K562 (cell line): ENCODE measurements at places on chromosomes 5 and 9.

DNA sequence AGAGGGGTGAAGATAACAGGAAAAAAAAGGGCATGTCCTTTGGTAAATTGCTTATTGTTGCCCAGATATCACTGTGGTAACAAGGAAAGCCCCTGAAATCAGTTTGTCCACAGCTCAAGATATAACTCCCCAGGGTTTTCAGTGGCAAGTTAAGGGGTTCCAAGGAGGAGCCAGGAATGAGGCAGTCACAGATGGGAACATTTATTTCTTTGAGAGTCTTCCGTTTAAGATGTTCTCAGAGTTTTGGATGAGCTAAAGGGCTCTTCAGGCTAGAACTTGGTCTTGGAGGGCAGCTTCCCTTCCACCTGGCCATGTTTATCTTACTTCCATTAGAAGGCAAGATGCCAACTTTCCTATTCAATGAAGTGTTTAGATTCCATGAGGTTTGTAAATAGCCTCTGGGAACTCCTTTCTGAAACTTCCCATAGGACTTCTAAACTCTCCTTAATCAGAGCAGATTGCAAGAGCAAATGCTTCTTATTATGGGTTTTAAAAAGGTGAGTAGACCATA, 277.6 kb upstream of the TNC start:
- no peak for DNase-seq

DNA sequence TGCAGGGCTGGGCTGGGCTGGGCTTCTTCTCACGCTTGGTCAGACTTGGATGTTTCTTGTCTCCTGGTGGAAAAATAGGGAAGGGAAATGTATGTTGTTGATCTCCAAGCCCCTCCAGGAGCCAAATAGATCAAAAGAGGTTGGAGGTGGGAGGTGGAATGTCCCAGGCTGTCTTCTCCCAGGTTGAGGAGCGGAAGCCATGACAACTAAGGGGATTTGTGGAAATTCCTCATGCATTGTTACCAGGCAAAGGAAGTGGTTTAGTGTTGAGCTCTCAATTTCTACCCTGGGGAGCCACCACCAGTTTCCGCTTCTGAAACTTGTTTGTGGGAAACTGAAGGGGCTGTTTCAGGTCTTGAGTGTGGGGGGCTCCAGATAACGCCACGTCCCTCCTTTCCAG, 79.0 kb downstream of the SPRY4 start:
- DNase-seq: no peak

GRCh38 chr5:41093803-41094202, 22.7 kb upstream of the MROH2B start:
- DNase-seq: no peak

DNA sequence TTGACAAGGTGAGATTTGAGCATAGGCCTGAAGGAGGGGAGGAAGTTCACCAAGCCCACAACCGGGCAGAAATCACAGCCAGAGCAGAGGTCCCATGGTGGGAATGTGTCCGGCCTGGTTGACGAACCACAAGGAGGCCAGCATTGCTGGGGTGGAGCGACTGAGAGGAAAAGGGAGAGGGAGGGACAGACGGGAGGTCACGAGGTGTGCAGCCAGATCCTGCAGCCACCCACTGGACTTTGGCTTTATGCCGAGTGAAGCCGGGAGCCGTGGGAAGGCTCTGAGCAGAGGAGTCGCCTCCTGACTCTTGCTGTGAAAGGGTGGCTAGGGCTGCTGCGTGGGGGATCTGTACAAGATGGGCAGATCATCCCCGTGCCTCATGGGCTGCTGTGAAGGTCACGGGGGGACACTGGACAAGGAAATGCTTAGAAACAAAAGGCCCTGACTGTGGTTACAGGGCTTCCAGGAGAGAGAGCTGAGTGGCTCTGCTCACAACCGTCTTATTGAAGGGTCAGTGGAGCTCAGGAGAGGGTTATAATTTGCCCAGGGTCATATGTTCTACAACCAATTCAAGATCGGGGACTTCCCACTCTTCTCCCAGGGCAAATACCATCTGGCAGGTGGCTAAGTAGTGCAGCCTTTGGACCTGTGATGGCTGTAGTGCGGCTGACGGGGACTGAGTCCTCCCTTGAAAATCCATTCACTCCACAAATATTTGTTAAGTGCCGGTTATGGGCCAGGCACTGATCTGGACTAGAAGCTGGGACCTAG, 15.6 kb upstream of the CD74 start:
- DNase-seq: peak; percentile 59

GRCh38 chr5:141558150-141558549, 60.6 kb downstream of the DIAPH1 start:
- no peak for DNase-seq

DNA sequence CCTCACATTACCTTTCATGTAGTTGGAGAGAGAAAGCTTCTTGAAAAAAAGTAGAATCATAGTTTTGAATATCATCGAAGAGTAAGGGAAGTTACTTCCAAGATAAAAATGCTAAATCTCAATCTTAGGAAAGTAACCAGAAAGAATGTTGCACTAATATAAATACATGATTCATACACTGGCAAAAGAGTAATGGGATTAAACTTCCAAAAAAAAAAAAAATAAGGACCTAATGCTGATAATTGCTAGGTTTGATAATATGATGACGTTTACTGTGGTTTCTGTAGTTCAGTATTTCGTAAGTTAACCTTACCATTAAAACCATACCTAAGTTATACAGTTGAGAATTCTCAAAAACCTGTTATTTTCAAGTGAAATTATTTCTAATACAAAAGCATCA, 573.8 kb upstream of the CDH9 start:
- DNase-seq: no peak

GRCh38 chr5:139458580-139459407, 3.7 kb downstream of the ECSCR start:
- DNase-seq: no peak

DNA sequence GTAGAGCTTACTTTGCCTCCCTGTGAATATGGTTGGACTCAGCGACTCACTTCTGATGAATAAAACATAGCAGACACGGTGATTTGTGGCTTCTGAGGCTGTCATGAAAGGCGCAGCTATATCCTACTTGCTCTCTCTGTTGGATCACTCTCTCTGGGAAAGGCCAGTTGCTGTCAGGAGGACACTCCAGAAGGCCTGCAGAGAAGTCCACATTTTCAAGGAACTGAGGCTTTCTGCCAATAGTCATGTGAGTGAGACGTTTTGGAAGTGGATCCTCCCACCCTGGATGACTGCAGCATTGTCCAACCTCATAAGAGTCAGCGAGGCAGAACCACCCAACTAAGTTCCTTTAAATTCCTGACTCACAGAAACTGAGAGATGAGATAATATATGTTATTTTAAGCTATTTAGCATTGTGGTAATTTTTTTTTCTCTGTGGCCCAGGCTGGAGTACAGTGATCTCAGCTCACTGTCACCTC, 156.0 kb upstream of the MAST4 start:
- DNase-seq: no peak

DNA sequence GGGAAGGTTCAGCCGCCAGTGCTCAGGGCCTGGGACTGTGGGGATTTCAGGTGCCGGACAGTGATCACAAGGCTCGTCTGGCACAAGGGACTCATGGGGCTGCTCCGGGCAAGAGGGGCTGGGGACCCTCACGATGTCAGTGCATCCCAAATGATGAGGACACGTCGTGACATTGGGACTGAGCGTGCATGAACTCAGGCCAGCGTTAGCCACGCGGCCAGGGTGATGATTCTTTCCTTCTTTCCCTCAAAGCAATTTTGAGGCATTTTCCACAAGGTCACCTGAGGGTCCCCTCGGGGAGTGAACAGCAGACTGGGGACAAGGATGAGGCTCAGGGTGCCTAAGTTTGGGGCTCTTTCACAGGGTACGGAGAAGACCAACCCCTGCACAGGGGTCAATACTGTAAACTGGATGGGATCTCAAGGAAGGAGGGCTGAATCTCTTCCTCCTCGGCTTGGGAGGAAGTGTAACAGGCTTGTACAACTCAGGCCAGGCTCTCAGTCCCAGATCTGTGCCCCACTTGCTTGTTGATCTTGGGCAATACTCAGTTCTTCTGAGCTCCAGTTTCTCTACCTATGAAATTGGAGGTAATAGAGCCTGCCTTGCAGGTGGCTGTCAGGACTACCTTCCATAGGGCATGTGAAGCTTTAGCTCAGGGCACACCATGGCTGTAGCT, 78.5 kb downstream of the PRRT1B start:
- no peak for DNase-seq

DNA sequence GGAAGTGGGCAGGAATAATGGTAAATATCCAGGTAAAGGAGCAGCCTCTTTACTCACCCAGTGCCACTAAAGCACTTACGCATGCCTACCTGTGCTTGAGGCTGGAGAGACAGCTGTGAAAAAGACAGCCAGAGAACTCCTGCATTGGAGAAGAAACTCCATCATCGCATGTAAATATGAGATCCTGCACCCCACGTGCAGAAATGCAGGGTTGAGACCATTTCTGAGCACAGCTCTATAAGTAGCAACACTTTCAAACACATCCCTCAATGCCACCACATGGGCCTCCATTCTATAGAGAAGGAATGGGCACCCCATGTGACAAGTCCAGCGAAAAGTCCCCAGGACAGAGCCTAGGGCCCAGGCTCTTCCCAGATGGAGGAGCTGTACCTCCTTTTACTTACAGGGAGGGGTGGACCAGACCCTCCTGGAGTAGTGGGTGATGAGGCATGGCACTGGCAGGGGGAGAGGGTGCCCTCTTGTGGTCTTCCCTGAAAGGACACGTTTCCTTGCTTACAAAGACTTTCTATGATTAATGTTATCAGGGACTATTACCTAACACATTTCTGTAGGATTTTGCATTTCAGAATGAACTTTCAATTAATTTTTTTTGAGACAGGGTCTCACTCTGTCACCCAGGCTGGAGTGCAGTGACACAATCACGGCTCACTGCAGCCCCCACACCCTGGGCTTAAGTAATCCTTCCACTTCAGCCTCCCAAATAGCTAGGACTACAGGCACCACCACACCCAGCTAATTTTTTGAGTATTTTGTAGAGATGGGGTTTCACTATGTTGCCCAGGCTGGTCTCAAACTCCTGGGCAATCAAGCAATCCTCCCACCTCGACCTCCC, 55.3 kb upstream of the IL17B start:
- peak; percentile 76 for DNase-seq

- DNase-seq: peak; percentile 23
Measured at GRCh38 chr5:103475629-103476240, 86.9 kb downstream of the NUDT12 start.

DNA sequence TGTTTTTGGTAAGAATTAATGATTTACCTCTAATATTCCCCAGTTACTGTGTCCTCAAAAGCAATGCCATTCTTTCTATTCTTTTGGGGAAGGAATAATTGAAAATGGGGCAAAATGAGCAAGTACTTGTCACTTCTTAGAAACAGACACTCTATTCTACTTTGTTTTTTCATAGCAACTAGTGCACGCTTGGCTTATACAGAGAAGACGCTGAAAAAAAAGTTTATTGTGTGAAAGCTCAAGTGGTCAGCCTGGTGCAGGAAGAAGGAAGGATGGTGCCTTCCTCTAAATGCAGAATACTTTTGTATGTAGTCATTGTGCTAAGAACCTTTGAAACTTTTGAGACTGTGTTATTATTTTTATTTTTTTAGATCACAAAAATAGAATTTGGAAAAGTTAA, 29.6 kb downstream of the ANKDD1B start:
- no peak for DNase-seq

- no peak for DNase-seq
Measured at GRCh38 chr9:78905387-78905786, 608.5 kb downstream of the PSAT1 start.

GRCh38 chr9:38641985-38642864, 21.8 kb upstream of the ANKRD18A start:
- DNase-seq: peak; percentile 9

DNA sequence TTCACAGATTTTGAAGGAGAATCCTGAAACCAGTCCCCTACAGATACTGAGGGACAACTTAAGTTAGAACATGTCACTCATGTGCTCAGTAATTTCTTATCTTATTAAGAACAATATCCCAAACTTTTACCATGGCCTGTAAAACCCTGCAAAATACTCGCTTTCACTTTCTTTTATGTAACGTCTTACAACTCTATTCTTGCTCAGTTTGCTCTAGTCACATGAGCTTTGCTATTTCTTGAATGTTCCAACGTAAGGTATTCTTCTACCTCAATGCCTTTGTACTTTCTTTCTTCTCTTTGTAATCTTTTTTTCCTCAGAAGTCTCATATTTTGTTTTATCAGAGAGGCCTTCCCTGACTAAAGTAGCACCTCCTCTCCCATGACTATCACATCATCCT, 14.1 kb downstream of the TMEM38B start:
- no peak for DNase-seq

DNA sequence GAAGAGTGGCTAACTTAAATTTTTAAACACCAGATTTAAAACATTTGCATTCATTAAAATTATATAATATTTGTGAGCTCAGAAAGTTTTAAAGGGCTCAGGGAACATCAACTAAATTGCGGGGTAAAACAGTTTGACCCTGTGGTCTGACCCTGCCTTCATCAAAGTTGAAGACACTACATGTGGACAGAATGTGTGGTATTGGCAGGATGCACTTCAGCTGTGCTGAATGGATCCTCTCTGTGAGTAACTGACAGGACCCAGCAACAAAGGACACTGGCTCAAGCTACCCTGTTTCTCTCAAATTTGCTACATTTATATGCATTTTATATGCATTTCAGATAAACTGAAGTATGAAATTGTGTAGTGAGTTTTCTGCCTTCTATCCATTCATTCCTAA, 288.5 kb downstream of the ZNF608 start:
- DNase-seq: no peak

- no peak for DNase-seq
Measured at GRCh38 chr5:112316731-112317130, 102.3 kb downstream of the EPB41L4A start.

GRCh38 chr5:40503439-40503838, 176.3 kb upstream of the PTGER4 start:
- DNase-seq: no peak

DNA sequence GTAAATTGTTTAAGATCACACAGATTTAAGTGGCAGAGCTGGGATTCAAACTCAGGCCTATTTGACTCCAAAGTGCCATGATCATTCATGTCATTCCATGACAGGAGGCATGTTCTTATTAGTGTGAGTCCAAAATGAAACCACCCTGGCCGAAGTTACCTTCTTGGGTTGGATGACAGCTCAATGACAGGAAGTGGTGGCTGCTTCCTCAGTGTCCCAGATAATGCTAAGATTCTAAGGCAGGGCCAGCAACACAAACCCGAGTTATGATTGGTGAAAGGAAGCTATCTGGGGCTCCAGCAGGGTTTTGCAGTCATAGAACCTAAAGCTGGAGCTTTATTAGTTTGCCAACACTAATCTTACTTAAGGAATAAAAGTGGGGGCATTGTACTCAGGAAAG, 340.4 kb downstream of the SLIT3 start:
- no peak for DNase-seq

- peak; percentile 60 for DNase-seq
Measured at GRCh38 chr5:119079318-119079921, 8.5 kb downstream of the DMXL1 start.

DNA sequence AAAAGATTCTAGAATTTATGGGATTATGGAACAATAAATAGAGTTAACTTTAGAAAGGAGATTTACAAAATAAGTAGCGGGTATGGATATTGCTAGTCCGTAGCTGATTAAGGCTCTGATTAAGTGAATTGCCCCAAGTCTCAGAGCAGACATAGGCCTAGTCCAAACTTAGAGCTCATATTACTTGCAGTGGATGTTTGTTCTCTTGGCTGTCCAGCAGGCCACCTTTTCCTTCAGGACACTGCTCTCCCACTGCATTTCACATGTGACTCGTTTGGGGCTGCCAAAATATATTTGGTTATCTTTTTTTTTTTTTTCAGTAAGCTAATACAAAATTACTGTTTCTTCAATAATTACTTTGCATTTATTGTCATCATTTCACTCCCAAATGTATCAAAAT, 76.6 kb downstream of the ARRDC3 start:
- no peak for DNase-seq
